Ascending aorta (tissue), 2 donors: ENCODE measurements at places on chromosomes 11 and 22.

- no peak for DNase-seq
Measured at GRCh38 chr22:22552630-22553029, 6.4 kb downstream of the PRAME start.

DNA sequence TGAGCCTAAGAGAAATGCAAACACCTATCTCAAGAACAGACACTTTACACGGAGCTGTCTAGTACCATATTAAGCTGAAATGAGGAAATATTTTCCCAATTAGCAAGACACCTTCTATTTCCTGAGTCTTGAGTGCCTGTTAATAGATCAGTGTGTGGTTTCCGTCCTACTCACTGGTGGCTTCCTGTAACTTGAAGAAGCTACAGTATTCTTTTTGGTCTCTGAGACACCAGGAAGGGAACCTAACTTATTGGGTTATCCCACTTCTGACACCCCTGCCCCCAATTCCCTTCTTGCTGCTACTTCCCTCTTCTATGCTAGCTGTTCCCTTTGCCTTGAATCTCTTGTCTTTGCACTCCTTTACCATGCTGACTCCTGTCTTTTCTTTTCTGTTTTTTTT lies 92.7 kb downstream of the FDX1 start:
- DNase-seq: no peak

DNA sequence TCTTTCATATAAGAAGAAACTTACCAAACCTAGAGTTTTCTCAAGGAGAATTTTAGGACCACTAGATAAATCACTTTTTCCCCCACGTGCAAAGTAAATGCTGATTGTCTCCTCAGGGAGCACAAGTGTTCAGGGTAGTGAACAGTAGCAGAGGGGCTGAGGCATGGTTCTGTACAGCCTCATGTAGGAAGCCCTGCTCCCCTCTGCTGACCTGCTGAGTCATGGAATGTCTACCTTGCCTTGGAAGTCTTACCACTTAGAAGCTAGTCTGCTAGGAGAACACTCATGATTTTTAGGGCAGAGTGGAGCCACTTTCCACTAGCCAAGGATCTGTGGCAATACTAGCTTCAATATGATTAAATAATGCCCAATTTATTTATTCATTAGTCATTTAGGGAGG lies 2120.6 kb upstream of the RAG2 start:
- DNase-seq: no peak

DNA sequence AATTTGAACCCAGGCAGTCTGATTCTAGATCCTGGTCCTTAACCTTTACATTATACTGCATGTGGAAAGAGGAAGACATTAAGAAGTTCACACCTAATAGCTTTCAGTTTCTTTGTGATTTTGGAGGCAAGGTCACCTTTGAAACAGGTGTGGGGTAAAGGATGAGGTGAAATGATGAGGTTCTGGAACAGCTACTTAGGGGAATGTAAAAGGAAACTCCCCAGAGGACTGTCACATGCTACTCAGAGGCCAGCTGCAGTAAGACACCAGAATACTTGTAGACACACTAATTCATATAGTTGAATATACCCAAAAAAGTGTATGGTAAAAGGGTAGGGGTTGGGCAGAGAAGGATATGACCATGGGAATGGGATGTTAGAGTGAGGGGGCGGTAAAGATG lies 5.4 kb downstream of the APIP start:
- no peak for DNase-seq

DNA sequence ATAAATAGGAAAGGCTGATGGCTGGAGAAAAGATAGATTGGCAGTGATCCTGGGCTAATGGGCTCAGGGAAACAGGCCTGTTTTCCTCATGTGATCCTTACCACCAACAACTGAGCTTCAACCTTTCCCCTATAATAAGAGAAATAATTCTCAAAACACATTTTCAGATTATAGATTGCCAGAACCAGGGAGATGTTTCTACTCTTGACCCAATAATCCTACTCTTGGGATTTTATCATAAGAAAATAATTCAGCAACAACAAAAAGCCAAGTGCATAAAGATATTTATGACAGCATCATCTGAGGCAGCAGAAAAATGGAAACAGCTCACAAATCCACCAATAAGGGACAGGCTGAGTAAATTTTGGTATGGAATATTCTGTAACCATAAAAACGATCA lies 54.3 kb downstream of the ADM start:
- no peak for DNase-seq

DNA sequence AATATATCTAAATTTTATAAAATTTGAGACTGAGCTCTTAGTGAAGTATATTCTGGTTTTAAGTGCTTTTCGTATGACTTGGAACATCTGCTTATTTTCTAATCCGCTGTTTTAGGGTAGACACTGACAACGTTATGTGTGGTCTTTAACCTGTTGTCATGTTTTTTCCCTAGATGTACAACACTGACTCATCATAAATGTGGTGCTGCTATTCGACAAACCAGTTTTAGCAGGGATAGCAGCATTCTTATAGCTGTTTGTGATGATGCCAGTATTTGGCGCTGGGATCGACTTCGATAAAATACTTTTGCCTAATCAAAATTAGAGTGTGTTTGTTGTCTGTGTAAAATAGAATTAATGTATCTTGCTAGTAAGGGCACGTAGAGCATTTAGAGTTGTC lies 23.8 kb upstream of the HIKESHI start:
- DNase-seq: no peak

DNA sequence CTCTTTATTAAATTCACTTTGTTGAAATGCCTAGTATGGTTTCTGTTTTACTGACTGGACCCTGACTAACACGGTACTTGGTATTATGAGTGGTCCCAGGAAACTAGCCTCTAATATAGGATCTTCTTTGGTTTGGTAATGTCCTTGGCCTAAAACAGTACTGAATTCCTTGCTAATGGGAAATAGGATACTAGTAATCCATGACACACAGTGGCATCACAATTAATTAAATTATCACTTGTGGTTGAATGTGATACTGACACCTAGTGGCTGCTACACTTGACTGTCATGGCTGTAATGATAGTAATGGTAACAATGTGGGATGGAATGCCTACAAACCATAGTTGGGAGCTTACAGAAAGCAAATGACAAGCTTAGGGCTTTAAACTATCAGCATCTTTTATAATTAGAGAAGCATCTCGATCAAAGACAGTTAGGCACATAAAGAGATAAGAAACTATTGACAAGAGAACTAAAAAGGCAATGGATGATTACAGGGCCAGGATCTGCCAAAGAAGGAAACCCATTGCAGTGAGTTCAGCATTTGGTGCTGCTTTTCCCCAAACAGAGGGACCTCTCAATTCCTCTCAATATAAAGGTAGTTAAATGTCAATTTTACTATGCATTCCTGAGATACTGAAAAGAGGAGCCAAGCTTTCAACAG lies 8.6 kb downstream of the DNHD1 start:
- DNase-seq: no peak

DNA sequence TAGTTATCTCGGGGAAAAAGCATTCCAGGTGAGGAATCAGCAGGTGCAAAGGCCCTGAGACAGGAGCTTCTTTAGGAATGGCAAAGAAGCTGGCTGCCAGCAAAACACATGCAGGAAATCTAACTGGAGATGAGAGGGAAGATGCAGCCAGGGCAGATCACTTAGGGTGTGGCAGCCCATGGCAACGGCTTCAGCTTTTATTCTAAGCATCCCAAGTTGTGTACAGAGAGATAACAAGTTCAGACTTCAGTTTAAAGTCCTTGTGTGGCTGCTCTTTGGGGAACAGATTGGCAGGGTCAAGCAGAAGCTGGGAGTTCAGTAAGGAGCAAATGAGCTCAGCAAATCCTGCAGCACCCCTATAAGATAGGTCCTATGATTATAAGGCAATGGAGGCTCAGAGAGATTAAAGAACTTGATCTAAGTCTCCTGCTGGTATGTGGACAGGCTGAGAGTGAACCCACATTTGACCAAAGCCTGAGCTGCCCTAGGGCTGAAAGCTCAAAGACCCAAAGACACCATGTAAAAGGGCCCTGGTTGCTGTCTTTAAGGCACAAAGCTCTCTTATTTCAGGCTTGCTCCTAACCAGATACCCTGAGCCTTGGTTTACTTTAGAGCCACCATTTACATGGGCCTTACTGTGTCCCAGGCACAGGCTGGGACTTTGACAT lies 466.8 kb downstream of the SOX6 start:
- DNase-seq: no peak

GRCh38 chr11:73716153-73717056 lies 44.5 kb downstream of the RAB6A start:
- DNase-seq: no peak

GRCh38 chr11:2961080-2961479 lies 31.0 kb downstream of the NAP1L4 start:
- no peak for DNase-seq

DNA sequence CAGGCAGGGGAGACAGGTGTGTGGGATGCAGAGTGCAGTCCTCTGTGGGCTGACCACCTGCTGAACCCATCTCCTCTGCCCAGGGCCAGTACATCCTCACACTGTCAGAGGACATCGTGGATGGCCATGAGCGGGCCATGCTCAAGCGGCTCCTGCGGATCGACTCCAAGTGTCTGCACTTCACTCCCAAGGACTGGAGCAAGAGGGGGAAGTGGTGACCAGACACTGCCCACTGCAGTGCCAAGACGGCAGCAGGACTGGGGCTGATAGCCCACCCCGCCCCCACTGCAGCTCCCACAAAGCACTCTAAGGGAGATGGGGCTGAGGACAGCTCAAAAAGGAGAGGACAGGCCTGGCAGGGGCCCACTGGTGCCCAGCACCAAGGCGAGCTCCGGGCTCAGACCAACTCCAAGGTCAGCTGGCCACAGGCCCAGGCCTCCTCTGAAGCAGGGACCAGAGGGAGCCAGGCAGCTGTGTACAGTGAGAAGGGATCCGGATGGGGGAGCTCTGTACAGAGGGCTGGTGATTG lies 1.6 kb downstream of the RNASEH2C start:
- peak; percentile 58 for DNase-seq

- no peak for DNase-seq
Measured at GRCh38 chr11:47861728-47862127, 13.6 kb upstream of the NUP160 start.

DNA sequence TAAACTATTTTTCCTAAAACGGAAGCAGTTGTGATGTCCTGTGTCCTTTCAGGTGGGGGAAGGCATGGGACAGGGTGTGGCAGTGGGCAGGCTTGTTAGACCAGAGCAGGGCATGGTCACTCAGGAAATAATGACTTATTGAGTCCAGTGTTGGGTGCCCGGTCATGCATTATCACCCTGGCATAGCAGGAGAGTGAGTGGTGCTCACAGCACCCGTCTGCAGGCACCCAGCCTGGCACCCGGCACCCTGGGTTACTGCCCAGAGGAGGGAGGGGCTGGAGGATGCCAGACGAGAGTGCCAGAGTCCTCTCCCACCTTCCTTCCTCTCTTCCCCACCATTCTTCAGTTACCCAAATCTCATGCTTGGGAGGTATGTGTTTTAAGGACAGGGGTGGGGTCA lies 59.1 kb downstream of the ST3GAL4 start:
- peak; percentile 76 for DNase-seq

DNA sequence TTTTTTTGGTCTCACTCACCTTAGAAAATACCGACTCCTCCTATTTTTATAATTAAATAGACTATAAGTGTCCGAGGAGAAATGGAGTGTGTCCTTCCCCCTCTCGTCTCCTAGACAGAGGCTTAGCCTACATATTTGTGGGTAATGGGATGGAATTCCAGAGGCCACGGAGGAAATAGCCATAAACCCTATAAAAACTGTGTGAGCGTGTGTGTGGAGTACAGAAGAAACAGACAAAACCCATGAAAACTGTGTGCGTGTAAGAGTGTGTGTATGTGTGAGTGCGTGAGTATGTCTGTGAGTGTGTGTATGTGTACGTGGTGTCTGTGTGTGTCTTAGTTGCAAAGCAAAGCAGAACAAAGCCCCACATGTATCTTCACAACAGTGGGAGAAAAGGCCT lies 883.5 kb downstream of the OPCML start:
- DNase-seq: no peak

GRCh38 chr11:71062199-71062598 lies 190.2 kb downstream of the SHANK2 start:
- no peak for DNase-seq

GRCh38 chr11:128763224-128763623 lies 69.4 kb downstream of the FLI1 start:
- DNase-seq: no peak
